NCI-H1930 (cell line): ENCODE measurements at places on chromosomes 2 and 18.

DNA sequence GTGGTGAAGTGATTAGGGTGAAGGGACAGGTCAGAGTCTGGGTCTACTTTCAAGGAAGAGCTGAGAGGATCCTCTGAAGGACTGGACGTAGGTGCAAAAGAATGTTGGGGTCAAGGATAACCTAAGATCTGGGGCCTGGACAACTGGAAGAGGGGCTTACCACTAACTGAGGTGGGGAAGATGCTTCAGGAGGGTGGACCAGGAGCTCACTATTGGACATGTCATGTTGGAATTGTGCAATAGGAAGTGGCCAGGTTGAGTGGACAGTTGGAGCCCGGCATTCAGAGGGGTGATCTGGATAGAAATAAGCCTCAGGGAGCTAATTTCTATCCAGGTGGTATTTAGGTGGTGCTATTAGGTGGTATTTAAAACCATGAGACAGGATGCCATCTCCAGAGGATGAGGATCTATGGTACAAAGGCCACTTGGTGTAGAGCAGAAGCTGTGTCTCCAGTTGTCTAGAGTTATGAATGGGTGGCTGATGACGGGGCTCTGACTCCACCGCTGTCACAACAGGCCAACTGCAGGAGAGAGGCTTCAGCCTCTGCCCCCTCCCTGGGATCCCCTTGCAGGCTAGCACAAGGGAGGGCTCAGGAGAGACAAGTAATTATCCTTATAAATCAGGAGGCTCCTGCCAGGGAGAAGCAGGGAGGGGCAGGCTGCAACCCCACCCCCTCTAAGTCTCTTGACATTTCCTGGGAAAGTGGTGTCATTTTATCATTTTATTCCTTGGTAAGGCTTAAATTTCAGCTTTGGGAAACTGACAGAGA, 158.0 kb downstream of the SMAD7 start:
- DNase-seq, result no peak

- no peak for DNase-seq
Observed at GRCh38 chr2:25088817-25089516, 47.1 kb downstream of the EFR3B start.

DNA sequence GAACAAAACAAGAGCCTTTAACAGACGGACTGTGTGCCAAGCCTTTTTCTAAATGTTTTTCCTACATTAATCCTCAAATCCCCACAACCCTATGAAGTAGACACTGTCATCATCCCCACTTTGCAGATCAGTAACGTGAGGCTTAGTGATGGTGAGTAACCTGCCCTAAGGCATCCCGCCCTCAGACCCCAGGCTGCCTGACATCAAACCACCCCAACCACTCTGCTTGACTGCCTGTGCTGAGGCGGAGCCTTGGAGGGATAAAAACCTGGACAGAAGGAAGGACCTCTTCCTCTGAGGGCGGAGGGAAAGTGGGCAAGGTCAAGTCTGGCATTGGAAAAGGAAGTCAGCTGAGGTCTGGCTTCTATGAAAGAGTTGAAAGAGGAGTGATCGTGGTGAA, 104.6 kb downstream of the SP3 start:
- no peak for DNase-seq

- no peak for DNase-seq
Observed at GRCh38 chr2:143632751-143633374, 503.6 kb downstream of the ARHGAP15 start.

- DNase-seq, result no peak
Observed at GRCh38 chr2:8987410-8987809, 16.1 kb downstream of the MBOAT2 start.

DNA sequence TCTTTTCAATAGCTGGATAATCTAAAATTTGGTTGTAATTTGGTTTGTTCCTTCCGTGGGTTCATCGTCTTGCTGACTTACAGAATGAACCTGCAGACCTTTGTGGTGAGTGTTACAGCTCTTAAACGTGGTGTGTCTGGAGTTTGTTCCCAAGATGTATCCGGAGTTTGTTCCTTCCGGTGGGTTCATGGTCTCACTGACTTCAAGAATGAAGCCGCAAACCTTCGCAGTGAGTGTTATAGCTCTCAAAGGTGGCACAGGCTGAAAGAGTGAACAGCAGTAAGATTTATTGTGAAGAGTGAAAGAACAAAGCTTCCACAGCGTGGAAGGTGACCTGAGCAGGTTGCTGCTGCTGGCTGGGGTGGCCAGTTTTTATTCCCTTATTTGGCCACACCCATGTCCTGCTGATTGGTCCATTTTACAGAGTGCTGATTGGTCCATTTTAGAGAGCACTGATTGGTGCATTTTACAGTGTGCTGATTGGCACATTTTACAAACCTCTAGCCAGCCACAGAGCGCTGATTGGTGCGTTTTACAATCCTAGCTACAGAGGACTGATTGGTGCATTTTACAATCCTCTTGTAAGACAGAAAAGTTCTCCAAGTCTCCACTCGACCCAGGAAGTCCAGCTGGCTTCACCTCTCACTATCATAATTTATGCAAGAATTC, 16.6 kb downstream of the RALB start:
- DNase-seq, result no peak

DNA sequence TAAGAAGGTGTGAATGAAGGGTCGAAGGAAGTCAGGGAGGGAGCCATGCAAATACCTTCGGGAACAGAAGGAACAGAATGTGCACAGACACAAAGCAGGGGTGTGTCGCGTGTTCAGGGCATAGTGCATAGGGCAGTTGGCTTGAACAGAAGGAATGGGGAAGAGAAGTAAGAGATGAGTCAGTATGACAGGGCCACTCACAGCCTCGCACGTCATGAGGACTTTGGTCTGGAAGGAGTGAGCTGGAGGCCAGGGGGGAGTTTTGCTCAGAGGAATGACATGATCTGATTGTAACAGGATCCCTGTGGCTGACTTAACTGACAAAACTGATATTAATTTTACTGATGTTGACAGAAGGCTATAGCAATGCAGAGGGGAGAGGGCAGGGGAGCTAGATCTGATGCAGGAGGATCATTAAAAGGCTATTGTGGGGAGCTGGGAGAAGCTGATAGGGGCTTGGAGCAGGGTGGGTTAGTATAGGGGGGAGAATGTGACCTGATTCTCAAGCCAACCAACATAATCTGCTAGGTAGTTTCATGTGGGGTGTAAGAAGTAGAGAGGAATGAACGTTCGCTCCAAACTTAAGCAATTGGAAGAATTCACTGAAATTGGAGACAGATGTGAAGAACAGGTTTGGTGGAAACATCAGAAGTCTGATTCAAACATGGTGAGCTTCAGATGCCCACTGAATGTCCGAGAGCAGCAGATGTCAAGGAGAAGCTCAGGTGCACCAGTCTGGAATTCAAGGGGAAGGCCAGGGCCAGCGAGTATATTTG, 60.4 kb upstream of the COPS8 start:
- DNase-seq, result no peak

DNA sequence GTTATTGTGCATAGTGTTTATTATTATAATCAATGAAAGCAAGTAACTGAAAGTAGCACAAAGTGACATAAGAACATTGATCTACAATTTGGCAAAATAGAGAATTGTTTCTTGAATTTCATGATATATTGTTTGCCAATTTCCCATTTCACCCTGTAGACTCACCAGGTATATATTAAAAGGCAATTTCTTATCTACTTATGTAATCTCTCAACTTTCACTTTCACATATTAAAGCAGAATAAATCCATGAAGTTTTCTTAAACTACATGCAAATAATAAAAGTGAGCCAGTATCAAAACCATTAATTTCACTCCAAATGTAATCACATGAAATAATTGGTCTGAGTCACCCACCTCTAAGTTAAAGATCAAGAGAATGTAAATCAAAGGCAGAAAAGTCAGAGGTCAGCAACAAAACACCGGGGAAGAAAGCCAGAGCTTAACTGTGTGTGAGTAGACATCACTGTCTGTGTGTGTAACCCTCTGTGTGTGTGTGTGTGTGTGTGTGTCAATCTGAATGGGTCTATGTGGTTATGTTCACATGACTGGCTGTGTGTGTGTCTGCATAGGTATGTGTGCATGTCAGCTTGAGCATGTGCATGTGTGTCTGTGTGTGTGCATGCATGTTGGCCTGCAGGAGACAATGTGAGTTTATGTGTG, 44.1 kb downstream of the ZNF385B start:
- no peak for DNase-seq

DNA sequence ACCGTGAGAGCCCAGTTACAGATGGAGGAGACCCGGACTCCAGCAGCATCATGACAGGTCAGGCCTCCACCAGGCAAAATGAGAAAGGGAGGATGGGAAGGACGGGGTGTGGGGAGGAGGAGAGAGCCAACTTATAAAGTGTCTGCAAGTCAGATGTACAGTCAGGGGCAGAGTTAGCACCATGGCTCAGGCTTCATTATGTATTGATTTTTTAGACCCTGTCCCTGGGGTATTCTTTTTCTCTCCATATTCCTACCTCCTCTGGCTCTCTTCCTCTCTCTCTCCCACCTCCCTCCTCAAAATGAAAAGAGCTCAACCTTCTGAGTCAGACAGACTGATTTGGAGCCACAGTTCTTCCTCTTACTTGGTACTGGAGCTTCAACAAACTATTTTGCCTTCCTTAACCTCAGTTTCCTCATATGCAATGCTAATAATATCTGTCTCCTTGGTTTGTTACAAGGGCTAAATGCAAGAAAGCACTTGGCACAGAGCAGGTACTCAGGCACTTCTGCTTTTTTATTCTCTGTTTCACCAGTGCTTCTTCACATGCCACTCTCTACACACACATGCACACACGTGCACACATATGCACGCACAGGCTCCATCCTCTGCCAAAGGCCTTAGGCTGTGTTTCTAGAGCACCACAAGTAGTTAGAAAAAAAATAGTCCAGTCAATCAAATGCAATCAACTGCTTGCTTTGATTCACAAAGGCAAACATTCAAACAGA, 92.3 kb upstream of the PKDCC start:
- DNase-seq, result no peak

- no peak for DNase-seq
Observed at GRCh38 chr2:25981596-25982272, 563 bp downstream of the KIF3C start.

GRCh38 chr2:42171396-42171980, 2.3 kb downstream of the EML4 start:
- DNase-seq, result no peak

DNA sequence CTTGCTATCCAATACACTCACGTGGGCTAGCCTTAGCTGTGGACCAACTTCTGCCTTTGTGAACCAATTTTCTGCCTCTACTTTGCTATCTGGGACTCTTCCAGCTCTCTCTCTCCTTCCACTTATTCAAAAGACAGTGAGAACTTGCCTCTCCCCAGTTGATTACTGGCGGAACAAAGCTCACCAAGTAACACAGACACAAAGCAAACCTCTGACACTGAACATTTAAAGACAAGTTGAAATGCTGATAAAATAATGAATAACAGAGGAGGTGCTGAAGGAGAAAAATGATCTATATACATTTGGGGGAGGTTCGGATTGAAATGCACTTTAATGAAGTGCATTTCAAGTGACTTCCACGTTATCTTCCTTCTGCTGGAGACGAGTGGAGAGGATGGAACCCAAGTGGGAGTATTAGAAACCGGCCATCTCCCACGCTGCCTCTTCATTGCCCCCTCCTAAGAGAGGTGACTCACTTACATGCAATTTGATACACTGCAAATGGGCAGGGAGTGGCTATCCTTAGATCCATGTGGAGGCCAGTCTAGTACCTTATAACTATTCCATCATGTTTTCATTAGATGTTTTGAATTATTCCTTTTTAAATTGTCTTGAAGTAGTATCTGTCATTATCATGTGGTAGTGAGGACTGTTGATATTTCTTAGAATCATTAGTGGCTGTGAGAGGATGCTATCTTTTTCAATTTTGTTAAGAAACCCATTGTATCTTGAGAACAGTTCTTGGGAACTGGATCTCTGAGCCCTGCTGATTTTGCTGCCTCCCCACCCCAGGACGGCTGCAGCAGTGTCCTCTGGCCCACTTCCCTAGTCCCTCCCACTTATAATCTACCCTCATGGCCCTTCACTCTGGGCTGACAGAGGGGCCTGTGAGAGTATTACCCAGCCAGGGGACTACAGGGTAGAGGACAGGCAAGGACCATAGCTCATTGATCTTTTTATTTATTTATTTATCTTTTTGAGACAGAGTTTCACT, 6.0 kb upstream of the GLI2 start:
- DNase-seq, result no peak

GRCh38 chr2:185215497-185215896, 523.1 kb upstream of the FSIP2 start:
- DNase-seq, result no peak

DNA sequence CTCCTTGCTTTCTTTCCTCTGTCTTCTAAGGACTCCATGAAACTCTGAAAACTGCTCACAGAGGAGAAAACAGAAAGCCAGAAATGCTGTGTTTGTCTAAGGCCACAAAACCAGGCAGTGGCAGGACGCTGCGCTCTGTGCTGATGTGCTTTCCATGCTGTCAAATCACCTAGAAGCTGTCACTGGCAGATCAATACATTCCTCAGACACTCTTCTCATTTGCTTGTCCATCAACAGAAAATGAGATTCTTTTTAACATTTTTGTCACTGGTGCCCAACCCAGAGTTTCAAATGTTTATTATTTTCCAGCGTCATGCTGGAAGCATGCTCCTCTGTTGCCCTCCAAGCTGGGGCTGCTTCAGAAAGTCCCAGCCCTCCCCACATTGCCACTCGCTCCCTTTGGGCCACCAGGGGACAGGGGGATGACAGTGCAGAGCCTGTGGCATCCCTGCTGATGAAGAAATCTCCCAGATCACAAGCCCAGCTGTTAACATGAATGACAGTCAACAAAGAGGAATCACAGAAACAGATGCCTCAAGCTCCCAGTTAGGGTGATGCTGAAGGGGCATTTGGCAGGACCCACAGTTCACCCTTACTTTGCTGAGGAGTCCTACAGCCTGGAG, 117.5 kb upstream of the MEIS1 start:
- no peak for DNase-seq

- peak; percentile 35 for DNase-seq
Observed at GRCh38 chr2:68282811-68283418, 30.6 kb upstream of the PPP3R1 start.

GRCh38 chr2:172489681-172490080, 62.3 kb downstream of the ITGA6 start:
- DNase-seq, result no peak

DNA sequence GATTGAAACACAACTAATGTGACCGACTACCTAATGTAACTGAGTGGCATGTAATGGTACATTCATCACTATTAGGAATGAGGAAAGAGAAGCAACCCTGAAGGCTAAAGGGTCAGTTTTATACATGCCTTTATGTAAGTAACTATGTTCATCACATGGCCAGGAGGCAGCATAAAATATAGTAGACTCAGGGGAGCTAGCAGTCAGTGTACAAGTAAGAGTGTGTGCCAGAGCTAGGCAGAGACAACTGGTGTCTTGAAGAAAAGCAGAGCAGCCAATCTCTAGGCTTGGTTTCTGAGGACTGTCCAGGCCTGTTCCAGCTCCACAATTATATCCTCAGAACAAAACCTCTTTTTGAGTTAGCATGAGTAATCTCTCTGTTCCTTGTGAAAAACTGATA, 18.1 kb downstream of the SMAD2 start:
- DNase-seq, result no peak

- DNase-seq, result no peak
Observed at GRCh38 chr2:58562276-58562675, 321.2 kb upstream of the FANCL start.

- no peak for DNase-seq
Observed at GRCh38 chr2:206433686-206434085, 9.6 kb upstream of the ADAM23 start.
